Activated CD8-positive, alpha-beta memory T cell treated with anti-CD3 and anti-CD28 coated beads for 24 hours (primary cell): ENCODE measurements at places on chromosomes 4 and X.

GRCh38 chr4:138097912-138098600 is 144.1 kb downstream of the SLC7A11 start:
- DNase-seq, result no peak

DNA sequence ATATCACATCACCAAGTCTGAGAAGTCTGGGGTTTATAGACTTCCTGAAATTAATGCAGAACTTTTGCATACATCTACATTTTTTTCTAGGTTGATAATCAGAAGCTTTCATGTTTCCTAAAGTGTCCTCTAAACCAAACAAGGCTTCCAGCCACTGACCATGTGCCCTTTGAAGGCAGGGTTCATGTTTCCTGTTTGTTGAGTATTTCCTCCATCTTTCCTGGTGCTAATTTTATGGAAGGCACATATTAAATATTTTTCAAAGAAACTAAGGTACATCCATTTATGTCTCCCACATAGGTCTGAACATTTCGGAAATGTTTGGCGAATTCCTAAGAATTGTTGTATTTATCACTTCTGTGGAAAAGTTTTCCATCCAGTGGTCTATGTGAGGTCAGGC is 5.6 kb downstream of the GALNT7 start:
- DNase-seq, result no peak

GRCh38 chr4:32631831-32632230 is 1911.7 kb downstream of the PCDH7 start:
- no peak for DNase-seq

DNA sequence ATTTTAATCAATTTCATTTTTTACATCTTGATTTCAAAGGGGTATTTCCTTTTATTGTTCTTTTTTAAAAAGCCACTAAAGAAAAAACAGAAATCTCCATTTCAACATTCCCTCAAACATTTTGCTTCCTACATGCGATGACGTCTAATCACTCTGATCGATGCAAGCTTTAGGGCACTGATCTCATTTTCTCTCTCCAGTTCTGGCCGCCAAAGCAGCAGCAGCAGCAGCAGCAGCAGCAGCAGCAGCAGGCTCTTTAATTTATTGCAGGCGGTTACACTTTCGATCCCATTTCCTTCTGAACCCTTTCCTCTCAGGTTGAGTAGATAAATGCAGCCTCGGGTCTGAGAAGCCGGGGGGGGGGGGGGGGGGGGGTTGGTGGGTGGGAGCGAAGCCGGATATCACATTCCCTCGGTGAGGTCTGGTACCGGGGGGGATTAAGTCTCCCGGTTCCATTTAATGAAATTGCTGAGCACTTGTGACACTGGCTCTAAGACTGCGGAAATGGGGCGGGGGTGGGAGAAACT is 3.4 kb upstream of the PCDH7 start:
- no peak for DNase-seq

- DNase-seq, result no peak
Observed at GRCh38 chrX:30892591-30892990, 3.5 kb upstream of the TAB3 start.

GRCh38 chr4:85570388-85570787 is 95.4 kb downstream of the ARHGAP24 start:
- no peak for DNase-seq

DNA sequence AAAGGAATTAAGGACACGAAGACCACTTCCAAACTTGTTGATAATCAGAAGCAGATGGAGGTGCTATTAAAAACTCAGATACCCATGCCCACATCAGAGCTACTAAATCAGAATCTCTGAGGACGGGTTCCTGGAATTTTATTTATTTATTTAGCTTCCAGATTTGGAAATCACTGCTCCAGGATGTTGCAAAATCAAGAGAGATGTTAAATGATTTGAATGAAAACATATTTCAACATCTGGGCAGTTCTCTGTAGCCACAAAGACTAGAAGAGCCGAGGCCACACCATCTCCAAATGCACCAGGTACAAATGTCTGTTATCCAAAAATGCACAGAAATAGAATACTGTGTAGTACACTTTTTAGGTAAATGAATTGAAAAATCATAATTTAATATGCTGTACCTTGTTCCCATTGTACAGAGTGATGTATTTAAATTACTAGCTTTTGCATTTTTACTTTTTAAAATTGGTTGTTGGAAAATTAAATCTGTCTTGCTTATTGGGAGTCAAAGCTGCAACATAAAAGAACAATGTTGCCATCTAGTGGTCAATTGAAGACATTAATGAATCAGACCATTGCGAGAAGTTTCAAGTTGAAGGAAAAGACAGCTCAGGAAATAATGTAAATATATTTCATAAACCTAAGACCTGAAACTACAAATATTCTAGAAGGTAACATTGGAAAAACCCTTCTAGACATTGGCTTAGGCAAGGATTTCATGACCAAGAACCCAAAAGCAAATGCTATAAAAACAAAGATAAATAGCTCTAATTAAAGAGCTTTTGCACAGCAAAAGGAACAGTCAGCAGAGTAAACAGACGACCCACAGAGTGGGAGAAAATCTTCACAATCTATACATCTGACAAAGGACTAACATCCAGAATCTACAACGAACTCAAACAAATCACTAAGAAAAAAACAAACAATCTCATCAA is 151.3 kb upstream of the TTC29 start:
- DNase-seq, result no peak

DNA sequence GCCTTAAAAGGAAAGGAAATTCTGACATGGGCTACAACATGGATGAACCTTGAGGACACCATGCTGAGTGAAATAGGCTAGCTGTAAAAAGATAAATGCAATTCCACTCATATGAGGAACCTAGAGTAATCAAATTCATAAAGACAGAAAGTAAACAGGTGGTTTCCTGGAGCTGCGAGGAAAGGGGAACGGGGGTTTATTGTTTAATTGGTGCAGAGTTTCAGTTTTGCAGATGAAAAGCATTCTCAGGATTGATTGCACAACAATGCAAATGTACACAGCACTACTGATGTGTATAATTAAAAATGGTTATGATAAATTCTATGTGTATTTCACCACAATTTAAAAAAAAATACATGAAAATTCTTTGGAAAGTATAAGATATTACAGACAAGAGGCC is 24.0 kb downstream of the PLRG1 start:
- no peak for DNase-seq

GRCh38 chrX:150410513-150410912 is 47.4 kb downstream of the MAMLD1 start:
- no peak for DNase-seq

DNA sequence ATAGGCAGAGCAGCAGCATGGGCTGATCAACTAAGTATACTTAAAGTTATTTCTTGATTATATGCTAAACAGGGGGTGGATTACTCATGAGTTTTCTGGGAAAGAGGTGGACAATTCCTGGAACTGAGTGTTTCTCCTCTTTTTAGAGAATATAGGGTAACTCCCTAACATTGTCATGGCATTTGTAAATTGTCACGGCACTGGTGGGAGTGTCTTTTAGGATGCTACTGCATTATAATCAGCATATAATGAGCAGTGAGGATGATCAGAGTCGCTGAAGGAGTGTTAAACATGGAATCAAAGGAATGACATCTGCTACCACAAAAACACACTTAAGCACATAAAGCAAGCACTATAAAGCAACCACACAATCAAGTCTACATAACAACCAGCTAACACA is 66.5 kb downstream of the SPIN4 start:
- no peak for DNase-seq

- no peak for DNase-seq
Observed at GRCh38 chr4:137422666-137423065, 109.6 kb downstream of the PCDH18 start.

- DNase-seq, result no peak
Observed at GRCh38 chrX:153945956-153946943, 1.8 kb upstream of the RENBP start.

DNA sequence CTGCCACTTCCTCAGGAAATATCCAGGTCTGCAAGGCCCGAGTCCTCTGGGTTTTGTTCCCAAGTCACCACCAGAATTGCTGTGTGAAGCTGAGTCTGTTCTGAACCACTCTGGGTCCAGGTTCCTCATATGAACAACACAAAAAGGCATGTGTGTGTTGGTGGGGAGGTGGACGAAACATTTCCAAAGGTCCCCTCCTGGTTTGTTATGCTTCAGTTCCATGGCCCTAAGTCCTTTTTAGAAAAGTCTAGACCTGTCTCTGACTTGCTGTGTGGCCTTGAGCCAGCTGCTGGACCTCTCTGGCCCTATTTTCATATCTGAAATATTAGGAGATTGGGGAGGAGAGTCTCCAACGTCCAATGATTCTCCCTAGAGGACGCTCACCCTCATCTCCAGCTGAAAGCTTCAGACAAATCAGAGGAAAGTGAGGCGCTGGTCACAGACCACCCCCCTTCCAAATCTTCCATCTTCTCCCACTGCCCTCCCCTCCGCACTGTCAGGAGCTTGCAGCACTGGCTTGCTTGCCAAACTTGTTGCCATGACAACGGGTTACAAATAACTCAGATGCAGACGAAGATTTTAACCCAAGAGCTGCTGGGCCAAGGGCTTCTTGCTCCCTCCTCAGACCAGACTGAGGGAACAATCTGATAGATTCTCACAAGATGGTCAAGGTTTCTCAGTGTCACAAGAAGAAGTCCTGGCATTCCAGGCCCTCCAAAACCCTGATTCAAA is 64.5 kb downstream of the SMC1A start:
- DNase-seq, result no peak

- no peak for DNase-seq
Observed at GRCh38 chrX:68146054-68146453, 287.2 kb downstream of the OPHN1 start.

DNA sequence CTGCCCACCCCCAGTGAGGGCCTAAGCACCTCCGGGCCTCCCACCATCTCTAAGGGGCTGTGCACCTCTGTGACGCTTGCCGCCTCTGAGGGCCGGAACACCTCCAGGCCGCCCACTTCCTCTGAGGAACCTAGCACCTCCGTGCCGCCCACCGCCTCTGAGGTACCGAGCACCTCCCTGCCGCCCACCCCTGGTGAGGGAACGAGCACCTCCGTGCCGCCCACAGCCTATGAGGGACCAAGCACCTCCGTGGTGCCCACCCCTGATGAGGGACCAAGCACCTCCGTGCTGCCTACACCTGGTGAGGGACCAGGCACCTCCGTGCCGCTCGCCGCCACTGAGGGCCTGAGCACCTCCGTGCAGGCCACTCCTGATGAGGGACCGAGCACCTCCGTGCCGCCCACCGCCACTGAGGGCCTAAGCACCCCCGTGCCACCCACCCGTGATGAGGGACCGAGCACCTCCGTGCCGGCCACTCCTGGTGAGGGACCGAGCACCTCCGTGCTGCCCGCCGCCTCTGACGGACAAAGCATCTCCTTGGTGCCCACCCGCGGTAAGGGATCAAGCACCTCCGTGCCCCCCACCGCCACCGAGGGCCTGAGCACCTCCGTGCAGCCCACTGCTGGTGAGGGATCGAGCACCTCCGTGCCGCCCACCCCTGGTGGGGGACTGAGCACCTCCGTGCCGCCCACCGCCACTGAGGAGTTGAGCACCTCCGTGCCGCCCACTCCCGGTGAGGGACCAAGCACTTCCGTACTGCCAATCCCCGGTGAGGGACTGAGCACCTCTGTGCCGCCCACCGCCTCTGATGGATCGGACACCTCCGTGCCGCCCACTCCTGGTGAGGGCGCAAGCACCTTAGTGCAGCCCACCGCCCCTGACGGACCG is 977 bp downstream of the MAGEE1 start:
- DNase-seq, result peak; percentile 72

GRCh38 chrX:45765767-45766166 is 565.1 kb upstream of the DIPK2B start:
- no peak for DNase-seq

- DNase-seq, result no peak
Observed at GRCh38 chr4:74481891-74482609, 37.1 kb downstream of the AREG start.

- no peak for DNase-seq
Observed at GRCh38 chr4:15878011-15878410, 60.5 kb downstream of the FGFBP1 start.

GRCh38 chr4:159017323-159018026 is 85.4 kb upstream of the RAPGEF2 start:
- DNase-seq, result no peak

GRCh38 chrX:106039920-106040319 is 1.4 kb upstream of the SERPINA7 start:
- DNase-seq, result no peak

DNA sequence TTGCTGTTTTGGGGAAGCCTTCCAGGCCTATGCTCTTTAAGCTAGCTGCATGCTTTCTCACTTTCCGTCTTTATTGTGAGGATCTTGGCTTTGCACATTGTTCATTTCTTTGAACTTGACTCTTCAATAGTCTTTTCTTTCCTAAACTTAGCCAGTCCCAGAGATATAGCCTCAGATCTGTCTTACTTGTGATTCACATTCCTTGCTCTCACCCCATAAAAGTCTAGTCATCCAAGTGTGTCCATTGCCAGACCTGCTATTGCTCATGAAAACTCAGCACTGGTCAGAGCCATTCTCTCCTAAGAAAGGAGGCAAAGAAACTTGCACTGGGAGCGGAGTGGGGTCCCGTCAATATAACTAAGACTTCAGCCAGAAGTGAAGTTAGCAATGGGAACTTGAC is 275.0 kb upstream of the CTSO start:
- DNase-seq, result no peak

DNA sequence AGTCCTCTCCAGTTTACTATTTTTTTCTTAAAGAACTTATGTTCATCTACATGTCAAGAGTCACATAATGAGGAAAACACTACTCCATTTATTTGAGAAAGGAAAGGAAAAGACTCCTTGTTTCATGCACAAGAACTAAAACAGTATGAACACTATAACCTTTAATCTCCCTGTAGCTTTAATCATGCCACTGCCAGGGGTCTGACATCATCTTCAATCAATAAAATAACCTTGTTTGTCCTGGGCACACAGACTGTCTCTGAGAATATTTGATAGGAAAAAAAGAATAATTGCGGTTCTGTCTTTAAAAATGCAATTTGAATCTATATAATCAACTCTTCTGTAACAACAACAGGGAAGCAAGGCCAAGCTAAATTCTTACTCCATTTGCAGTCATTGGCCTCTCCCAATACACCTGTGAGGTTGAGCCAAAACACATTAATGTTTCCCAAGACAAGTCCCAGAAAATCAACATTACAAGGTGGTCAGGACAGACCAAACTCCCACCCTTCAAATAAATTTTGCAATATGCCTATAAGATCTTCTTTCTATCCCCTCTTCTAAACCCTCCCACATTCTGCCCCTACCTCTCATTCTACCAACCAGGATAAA is 13.2 kb downstream of the AMOT start:
- DNase-seq, result no peak

- DNase-seq, result no peak
Observed at GRCh38 chr4:152981278-152981677, 45.2 kb downstream of the FHDC1 start.

GRCh38 chrX:154036513-154036912 is 16.8 kb upstream of the IRAK1 start:
- DNase-seq, result no peak

DNA sequence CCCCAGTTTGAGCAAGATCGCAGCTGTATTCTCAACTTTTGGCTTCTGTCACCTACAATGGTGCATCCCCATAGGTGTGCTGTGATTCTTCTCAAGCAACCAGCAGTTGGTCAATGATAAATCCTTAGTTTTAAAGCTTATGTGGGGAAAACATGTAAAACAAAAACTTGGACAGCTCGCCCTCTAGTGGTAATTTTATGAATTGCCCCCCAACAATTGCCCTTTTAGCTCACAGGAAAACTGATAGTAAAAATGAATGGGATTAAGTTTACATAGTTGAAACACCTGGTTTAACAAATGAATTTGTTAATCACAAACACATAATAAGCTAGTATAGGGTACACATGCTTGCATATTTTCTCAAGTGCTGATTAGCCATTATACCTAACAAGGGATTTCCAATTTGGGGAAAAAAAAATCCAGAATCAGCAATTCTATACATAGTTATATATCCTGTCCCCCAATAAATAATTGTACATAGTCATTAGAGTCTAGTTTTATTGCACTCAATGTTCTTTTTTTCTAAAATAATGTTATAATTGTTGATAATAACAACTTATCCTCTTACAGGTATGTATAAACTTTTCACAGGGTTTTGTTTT is 30.1 kb downstream of the TEX13A start:
- DNase-seq, result no peak
